ENCODE measurements at places on chromosomes 6 and 20.

DNA sequence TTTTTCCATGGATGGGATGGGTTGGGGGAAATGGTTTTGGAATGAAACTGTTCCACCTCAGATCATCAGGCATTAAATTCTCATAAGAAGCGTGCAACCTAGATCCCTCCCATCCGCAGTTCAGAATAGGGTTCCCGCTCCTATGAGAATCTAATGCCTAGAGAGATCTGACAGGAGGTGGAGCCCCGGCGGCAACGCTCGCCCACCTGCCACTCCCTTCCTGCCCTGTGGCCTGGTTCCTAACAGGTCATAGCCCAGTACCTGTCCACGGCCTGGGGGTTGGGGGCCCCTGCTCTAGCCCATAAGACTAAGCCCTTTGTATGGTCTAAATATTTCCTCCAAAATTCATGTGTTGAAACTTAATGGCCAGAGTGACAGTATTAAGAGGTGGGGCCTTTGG lies 92.3 kb upstream of the SALL4 start:
- no peak for DNase-seq

- DNase-seq: no peak
These were observed 64.9 kb upstream of the BHLHE23 start for GRCh38 chr20:63071541-63072181.

- DNase-seq: peak; percentile 76
These were observed 810 bp upstream of the PRIM2 start for GRCh38 chr6:57316581-57317059.

GRCh38 chr6:166058064-166058739 lies 109.4 kb downstream of the TBXT start:
- peak; percentile 65 for DNase-seq

DNA sequence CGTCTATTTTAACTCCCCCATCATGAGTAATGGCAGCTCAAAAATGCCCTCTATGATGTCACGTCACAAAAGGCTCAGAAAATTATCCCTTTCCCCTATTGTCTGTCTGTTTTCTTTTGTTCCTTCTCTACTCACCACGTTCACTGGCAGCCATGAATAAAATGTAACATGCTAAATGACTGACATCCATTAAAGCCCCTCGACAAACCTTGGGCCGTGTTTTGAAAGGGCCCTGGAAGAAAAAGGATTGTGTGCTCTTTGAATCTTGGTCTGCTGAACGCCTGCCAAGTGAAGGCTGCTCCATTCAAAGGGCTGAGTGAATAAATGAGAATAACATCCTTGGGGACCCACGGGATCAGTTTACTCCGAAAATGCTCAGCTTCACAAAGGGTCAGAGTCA lies 118.7 kb downstream of the RPS12 start:
- no peak for DNase-seq

DNA sequence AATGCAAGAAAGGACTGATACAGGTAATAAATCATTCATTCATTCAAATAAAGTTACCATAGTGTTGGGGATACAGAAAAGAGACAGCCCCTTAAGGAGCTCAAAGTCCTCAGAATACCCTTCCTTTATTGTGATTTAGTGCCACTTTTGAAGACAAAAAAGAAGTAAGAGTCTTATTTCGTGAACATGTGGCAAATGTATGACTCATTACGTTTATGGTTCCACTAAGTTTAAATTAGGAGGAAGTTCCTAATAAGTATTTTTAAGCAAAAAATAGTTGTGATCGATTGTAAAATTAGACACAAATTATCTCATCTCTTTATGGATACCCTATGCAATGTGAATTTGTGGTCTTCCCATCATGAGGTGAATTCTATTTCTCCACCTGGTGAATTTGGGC lies 38.5 kb upstream of the GCLC start:
- DNase-seq: no peak

DNA sequence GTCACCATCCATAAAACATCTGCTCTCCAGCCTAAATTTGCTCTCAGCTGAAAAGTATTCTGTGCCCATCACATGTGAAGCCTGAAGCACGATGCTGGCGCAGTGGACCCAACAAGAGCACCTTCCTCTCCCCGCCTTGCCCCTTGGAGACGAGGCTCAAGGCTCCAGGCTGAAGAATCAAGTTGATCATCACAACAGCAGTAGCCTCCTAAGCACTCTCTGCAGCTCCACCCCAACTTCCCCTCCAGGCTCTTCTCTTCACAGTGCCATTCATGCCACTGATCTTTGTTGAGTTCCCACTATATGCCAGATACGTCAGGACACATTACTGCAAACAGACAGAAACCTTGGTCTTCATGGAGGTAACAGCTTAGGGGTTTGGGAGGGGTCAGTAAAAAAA lies 41.6 kb upstream of the ZNF217 start:
- no peak for DNase-seq

GRCh38 chr6:100171533-100172321 lies 177.7 kb upstream of the MCHR2 start:
- DNase-seq: no peak

All from left ventricle myocardium inferior (tissue), 1 donor.